Left renal cortex interstitium (tissue), 4 donors: ENCODE measurements at places on chromosomes 16 and 17. TPM values are rescaled to one million over a fixed set of nuclear protein-coding genes. Genes with fewer than 3 reads are reported as not detected.

GRCh38 chr16:87948119-87948545 is 3.1 kb upstream of the BANP start:
- DNase-seq, result no peak

HOXB5 gene
- 49.2 TPM for polyA plus RNA-seq

DNA sequence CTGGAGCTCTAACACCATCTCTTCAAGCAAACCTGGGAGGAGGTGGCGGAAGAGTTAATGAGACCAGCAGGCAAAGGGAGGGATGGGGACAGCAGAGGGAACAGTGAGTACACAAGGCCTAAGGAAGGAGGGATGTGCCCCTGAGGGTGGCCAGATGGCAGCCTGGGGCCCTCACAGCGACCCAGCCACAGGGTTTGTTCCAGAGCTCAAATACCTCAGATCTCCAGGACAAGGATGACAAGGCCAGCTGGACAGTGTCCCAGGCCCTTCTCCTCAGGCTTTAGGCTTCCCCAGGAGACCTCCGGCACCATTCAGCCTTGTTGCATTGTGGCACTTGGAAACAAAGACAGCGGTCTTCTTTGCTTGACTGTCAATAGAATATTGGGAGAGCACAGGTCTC is 14.9 kb downstream of the CDIP1 start:
- no peak for DNase-seq

DNA sequence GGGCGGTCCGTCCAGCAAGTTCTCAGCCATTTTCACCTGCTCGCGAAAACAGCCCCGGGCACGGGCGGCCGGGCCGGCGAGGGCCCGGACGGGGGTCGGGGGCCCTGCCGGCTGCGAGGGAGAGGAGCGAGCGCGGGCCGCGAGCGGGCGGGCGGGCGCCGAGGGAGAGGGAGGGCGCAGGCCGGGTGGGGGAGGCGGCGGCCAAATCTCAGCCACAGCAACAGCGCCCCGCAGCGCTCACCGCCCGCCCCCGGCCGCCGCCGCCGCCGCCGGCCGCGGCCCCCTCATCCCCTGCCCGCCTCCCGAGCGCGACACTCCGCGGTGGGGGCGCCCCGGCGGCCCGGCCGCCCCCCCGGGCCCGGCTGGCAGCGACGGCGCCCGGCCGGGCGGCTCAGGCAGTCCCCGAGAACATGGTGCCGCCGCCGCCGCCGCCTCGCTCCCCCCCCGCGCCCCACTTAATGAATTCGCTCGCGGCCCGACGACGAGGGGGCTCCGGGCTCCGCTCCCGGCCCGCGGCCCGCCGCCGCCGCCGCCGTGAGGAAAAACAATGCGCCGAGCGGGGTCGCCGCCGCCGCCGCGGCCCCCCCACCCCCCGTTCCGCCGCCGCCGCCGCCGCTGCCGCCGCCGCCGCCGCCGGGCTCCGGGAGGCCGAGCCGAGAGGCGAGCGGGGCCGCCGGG is 487 bp downstream of the CREBBP start:
- DNase-seq, result no peak

CAPNS2 gene
- 0.17 TPM for polyA plus RNA-seq

NPIPB9 gene
- polyA plus RNA-seq, result 1.3 TPM

GNG13 gene
- polyA plus RNA-seq, result 0.49 TPM

- DNase-seq, result no peak
Measured at GRCh38 chr16:11084876-11085485, 140.6 kb downstream of the CLEC16A start.

GRCh38 chr16:88374736-88375135 is 8.0 kb upstream of the ZNF469 start:
- no peak for DNase-seq

RHBDL3 gene
- polyA plus RNA-seq, result 1.8 TPM

GRCh38 chr17:74678541-74678940 is 34.2 kb downstream of the CD300LF start:
- no peak for DNase-seq
